ENCODE measurements at places on chromosomes 3 and 15. TPM values are rescaled to one million over a fixed set of nuclear protein-coding genes. Genes with fewer than 3 reads are reported as not detected.

The SLC9C1 gene
- total RNA-seq, result not detected

- no peak overlapping the region for H3K4me3 ChIP-seq
- H3K36me3 ChIP-seq, result no peaks in the 10 kb centered on the region
- H3K27me3 ChIP-seq, result no peaks in the 10 kb centered on the region
- DNase-seq, result no peak
These were observed 13.8 kb upstream of the PLD1 start for GRCh38 chr3:171824116-171824515.

DNA sequence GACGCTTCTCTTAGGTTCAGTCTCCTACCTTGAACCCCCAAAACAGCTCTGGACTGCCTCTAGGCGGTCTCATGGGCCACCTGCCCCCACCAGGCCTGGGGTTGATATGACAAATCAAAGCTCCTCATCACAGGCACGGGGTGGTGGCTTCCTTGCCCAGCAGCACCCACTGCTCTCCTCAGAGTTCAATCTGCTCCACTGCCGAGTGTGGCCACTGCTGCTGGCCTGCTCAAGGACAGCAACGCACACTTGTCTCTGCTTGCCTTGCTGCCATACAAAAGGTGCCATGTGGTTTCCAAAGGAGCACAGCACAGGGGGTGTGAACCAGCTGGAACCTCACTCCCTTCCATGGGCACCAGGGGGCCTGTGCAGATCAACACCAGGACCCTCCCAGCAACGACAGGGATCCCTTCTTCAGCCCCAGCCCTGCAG lies 10.2 kb downstream of the KBTBD13 start:
- no peak for DNase-seq
- H3K27ac ChIP-seq, result no peak overlapping the region
- no peak overlapping the region for H3K4me3 ChIP-seq

The ATP13A4 gene
- 1.9 TPM for total RNA-seq

The LRRK1 gene
- total RNA-seq, result 1.1 TPM

DNA sequence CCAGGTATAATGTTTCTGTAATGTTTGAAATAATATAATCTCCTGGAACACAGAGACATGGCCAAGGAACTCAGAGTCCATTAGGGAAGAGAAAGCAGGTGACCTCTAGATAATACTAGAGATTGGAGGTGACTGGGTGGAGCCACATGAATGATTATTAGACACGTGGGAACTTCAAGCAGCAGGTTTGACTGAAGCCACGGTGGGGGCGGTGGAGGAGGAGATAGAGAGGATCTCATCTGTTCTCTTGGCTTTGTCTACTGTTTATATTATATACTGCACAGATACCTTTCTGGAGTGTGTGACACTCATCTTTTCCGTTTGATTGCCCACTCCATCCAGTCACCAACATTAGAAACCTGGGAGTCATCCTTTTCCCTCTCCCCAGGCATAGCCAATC lies 33.7 kb downstream of the KIF7 start:
- H3K27me3 ChIP-seq, result no peaks in the 10 kb centered on the region
- H3K4me1 ChIP-seq, result no peaks in the 10 kb centered on the region
- no peak overlapping the region for H3K4me3 ChIP-seq
- H3K36me3 ChIP-seq, result no peaks in the 10 kb centered on the region

DNA sequence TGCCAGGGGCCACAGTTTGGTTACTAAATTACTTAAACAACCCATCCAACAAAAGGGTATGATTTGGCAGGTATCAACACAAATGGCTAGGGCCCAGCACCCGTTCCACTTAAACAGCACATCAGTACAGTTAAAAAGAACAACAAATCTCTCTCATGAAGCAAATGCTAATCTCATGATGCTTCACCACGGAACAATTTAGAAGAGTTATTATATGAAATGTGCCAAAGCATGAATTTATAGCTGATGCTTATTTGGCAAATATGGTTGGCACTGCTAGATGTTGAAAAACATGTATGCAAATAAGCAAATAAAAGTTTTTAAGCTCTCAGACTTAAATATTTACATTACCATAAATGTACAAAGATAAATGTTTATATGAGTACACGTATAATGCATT lies 2.3 kb downstream of the PEAK1 start:
- H3K4me1 ChIP-seq, result peaks cover 17% of the 10 kb centered on the region
- peaks cover 3% of the 10 kb centered on the region for H3K27me3 ChIP-seq
- H3K27ac ChIP-seq, result no peak overlapping the region
- no peak for DNase-seq
